ENCODE measurements at places on chromosomes 7 and 10. TPM values are rescaled to one million over a fixed set of nuclear protein-coding genes. Genes with fewer than 3 reads are reported as not detected.

- peaks cover 13% of the 10 kb centered on the region for H3K27me3 ChIP-seq
- no peak for DNase-seq
- H3K4me3 ChIP-seq, result no peak overlapping the region
- H3K27ac ChIP-seq, result no peak overlapping the region
- no peaks in the 10 kb centered on the region for H3K4me1 ChIP-seq
Observed at GRCh38 chr7:50206453-50207250, 97.9 kb upstream of the IKZF1 start.

DNA sequence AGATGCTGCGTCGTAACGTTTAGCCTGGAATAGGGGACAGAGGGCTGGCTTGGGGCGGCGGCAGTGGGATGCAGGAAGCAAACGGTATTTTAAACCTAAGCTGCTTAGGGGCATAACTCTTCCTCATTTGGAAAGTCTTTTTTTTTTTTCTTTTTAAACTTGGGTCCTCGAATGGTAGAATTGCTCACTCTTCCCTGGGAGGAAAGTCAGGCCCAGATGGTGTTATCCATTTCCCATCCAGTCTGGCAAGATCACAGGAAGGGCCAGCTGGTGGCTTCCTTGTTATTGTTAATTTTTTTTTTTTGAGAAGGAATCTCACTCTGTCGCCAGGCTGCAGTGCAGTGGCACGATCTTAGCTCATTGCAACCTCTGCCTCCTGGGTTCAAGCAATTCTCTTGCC is 56.6 kb downstream of the TMEM209 start:
- H3K27me3 ChIP-seq, result no peaks in the 10 kb centered on the region
- H3K27ac ChIP-seq, result no peak overlapping the region
- no peak overlapping the region for H3K4me3 ChIP-seq
- H3K36me3 ChIP-seq, result no peaks in the 10 kb centered on the region
- H3K4me1 ChIP-seq, result peaks cover 17% of the 10 kb centered on the region

GRCh38 chr7:38317515-38317914 is 44.1 kb upstream of the TARP start:
- peaks cover 3% of the 10 kb centered on the region for H3K27me3 ChIP-seq
- H3K4me1 ChIP-seq, result peaks cover 6% of the 10 kb centered on the region
- no peak overlapping the region for H3K27ac ChIP-seq
- H3K36me3 ChIP-seq, result no peaks in the 10 kb centered on the region
- no peak for DNase-seq

The HOXA9 gene
- 4.1 TPM for total RNA-seq

The CALCR gene
- 0.10 TPM for total RNA-seq

Measured in type B pancreatic cell (in vitro differentiated cells).